ENCODE measurements at places on chromosomes 3 and 15.

GRCh38 chr3:123629747-123630047, 44.8 kb upstream of the HACD2 start:
- no peak for DNase-seq

- DNase-seq: no peak
Observed at GRCh38 chr3:47473391-47473790, 2.4 kb downstream of the SCAP start.

DNA sequence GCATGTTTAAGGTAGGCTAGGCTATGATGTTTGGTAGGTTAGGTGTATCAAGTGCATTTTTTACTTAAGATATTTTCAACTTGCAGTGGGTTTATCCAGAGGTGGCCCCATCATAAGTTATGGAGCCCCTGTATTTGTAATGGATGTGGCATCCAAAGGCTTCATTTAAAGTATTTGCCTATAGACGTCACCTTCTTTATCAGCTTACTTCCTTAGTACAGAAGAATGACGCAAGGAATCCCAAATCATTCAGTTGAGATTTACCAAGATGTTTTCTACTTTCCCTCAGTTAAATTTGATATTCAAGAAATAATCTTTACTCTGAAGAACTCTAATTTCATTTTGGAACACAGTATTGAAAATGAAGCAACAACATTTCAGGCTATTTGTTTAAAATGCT, 201.3 kb downstream of the TBL1XR1 start:
- no peak for DNase-seq

DNA sequence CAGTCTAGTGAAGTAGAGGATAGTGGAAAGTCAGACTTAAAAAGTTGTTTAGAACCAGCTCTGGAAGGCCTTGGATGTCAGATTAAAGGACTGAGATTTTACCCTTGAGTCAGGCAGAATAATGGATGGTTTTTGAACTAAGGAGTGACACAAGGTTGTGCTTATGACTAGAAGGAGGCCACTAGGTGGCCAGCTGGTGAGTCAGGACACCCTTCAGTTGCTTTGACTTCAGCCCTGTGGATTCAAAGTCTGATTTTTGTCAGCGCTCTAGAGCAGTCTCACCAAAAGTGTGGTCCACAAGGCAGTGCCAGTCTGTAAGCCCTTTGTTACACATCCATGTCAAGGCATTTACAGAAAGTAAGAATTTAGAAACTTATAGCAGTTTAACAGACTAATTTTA, 3.8 kb upstream of the GABPB1 start:
- peak; percentile 69 for DNase-seq

DNA sequence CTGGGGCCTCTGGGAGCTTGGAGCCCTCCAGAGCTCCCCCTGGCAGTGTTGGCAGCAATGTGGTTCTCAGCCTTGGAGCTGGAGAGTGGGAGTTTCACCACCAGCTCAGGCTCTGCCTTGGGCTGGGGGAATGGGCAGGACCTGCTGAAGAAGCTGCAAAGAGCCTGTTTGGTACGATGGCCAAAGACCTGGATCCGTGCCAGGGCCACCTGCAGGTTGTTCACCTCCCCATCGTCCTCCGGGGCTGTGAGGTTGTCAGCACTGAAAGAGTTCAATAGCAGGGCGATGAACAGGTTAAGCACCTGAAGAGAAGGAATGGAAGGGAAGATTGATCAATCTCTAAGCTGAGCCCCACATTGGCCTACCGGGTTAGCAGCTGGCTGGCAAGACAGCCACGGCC, 77.3 kb upstream of the SCN5A start:
- DNase-seq: no peak

GRCh38 chr3:100647657-100648056, 38.3 kb downstream of the ADGRG7 start:
- no peak for DNase-seq

DNA sequence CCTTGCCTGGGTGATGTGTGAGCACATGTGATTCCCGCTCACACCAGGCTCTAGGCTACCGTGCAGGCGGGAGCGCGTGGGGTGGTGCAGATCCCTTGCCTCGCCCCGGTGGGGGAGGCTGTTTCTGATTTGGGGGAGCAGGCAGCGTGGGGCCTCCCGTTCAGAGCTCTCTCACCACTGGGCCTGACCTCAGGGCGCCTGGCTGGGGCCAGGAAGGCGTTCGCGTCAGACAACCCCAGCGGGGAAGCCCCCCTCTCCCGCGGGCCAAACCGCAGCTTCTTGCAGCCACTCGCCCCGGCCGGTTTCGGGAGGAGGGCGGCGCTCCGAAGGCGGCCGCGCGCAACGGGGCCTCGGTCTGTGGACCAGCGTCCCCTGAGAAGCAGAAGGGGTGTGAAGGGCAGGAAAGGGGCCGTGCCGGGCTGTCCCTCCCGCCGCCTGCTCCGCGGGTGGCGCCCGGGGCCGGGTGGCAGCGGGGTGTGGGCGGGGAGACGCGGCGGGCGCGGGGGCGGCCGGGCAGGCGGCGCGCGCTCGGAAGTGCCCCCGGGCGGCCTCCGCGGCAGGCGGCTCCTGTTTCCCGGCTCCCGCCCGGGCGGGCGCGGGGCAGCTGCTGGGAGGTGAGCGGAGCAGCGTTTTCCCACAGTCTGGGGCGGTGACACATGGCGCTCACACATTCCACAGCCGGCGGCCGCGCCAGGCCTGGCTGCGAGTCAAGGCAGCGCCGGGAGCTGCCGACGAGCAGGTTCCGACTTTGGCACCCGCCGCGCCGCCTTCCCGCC, 65.1 kb upstream of the HES1 start:
- DNase-seq: peak; percentile 62

DNA sequence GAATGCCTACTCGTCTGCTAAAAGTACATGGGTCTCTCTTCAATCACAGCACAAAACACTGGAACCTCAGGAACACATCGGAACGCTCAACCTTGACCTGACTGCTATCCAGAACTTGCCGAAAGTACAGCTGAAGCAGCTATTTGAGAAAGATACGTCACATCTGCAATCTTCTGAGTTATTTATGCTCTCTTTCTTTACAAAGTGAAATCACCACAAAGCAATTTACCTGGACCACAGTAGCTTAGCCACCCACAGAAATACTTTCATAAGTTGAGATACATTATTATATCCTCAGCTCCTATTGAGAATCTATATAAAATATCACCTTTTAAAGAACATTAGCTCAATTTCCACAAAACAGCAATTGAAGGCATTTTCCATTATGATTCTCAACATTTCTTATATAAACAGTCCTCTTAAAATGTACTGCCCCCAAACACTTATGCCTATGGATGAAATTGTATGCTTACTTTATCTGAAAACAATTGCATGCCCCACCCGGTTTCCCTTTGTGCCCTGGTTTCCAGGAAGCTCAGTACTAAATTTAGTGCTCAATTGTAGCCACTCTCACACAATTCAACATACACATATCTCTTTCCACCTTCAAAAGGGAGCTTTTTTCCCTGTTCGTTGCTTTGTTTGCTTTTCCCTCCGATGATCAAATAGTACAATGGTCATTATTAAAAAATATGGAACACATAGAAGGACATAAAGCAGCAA, 31.8 kb downstream of the HEG1 start:
- no peak for DNase-seq

DNA sequence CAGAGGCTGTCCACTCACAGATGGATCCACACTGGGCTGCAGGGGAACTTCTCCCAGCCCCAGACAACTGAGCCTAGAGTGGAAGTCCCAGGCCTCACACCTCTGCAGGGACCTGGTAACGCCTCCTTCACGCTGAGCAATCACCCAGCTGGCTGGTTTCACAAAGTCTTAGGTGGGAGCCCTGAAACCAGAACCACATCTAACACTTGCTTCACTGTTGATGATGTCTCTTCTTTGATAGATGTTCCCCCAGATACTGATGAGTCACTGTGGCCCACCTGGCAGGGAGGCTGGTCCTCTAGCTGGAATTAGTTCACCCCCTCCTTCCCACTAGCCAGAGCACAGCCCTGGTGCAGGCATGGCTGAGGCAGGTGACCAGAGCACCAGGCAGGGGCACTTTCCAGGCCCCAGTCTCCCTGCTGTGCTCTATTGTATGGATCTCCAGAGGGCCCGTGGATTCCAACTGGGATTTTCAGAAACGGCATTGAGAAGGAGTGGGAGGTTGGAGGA, 33.5 kb downstream of the MYL3 start:
- no peak for DNase-seq

- peak; percentile 28 for DNase-seq
Observed at GRCh38 chr3:60839246-60839645, 412.0 kb downstream of the FHIT start.

Measured in AML-193 (cell line).